ENCODE measurements at places on chromosomes 12 and 14.

GRCh38 chr12:124026755-124027745 lies 54.0 kb downstream of the ZNF664 start:
- no peak for DNase-seq

DNA sequence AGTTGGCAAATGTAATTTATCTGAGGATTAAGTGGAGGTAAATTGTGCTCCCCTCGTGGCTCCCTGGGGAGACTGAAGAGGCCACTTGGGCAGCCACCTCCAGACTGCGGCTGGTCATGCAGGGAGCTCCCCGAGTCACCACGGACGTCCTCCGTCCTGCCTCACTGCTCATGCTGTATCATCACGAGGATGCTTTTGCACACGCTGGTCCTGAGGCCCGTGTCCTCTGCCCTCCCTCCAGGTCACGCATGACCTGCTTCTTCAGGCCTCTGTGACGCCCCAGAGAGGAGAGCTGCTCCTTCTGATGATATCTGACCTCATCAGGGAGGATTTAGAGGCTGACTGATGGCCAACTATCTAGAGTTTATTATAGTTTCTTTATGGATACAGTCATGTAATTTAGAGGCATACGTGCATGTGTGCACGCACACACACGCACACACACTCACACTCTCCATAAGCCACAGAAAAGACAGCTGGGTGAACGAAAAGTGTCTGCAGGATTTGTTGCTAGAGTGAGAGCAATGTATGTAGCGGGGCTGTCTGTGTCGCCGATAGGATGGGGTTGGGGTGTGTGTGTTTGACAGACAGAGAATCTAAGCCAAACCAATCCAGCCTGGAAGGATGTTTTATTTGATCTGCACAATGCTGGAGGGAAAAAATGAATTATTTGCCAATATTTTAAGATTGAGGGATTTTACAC lies 160.0 kb downstream of the ADGRD1 start:
- DNase-seq, result no peak

DNA sequence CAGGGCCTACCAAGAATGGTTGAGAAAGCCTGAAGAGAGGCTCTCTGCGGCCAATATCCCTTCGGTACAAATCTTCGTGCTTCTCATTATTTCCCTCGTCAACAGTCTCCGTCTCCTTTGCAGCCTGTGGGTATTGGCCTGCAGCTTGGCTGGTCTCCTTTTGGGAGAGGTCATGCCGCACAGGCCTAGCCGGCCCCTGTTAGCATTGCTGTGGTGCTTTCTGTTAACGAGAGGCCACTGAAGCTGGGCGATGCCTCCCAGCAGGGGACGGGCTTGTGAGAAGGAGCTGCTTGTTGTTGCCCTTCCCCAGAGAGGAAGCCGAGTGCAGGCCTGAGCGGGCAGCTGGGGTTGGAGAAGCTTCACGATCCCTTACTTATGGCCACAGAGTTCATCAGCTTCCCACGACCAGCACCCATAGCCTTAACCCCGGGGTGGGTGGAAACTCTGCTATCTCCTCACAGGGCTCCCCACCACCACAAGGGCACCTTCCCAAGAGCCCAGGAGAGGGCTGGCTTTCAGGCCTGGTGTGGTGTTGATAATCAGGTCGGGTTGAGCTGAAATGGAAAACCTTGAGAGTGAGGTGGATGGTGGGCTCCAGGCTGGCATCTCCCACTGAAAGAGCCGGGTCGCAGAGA lies 228.6 kb downstream of the ZFP36L1 start:
- DNase-seq, result peak; percentile 25

- no peak for DNase-seq
Observed at GRCh38 chr12:6307529-6307928, 3.0 kb upstream of the PLEKHG6 start.

- no peak for DNase-seq
Observed at GRCh38 chr14:103151270-103151945, 28.1 kb downstream of the TNFAIP2 start.

GRCh38 chr12:88298761-88299242 lies 156.7 kb downstream of the TMTC3 start:
- DNase-seq, result no peak

DNA sequence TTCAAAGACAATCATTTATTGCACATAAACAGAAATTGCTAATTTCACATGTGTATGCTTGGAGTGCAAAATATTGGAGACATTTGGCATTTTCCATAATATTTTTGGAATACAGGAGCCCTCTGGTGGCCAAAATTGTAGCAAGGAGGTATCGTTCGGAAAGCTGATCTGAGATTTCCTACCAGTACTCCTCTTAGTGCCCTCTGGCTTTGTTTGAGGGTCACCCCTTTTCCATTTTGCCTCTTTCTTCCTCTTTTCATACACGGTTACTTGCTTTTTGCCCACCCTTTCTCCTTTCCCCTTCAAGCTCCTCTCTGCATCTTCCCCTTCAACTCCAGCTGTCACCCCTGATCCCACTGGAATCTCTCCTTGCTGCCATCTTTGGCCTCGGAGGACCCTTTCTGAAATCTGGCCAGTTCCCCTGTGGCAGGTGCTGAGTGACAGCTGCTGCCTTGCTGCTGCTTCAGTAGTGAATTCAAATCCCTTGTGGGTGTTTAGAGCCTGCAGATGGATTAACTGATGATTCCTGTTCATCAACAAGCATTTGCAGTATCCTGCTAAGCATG lies 164.6 kb upstream of the PARP11 start:
- peak; percentile 59 for DNase-seq

DNA sequence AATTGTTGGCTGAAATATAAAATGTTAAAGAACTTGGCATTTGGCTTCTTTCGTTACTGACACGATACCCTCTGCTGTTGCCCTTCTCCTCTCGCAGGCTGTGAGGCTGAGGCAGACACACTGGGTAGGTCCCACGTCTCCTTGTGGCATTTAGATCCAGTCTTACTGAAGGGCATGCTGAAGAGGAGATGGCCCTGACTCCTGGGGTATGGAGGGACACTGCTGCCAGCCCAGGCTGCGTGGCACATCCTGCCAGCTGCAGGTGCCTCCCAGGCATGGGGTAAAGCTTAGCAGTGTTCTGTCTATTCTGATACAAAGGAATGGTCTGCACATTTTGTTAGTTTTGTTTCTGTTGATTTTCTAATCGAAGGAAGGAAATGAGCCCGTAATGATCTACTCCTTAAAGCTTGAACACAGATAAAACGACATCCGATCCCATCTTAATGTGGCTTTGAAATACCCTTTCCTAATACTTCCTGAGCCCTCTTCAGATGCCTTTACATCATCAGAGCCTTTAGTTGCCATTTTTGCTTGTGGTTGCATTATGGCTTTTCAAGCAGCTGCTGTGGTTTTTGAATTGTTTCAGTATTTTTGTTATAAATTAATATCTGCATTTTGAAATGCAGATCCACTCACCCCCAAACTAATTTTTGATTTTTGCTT lies 61.1 kb downstream of the WDR20 start:
- no peak for DNase-seq

GRCh38 chr14:79161571-79161970 lies 991.4 kb downstream of the NRXN3 start:
- peak; percentile 80 for DNase-seq

GRCh38 chr14:31926123-31926522 lies 151.0 kb upstream of the ARHGAP5 start:
- DNase-seq, result peak; percentile 70

- no peak for DNase-seq
Observed at GRCh38 chr12:111175396-111176094, 193.3 kb downstream of the PHETA1 start.

GRCh38 chr12:76568888-76569551 lies 9.4 kb upstream of the OSBPL8 start:
- no peak for DNase-seq

GRCh38 chr12:71517145-71517846 lies 77.7 kb downstream of the LGR5 start:
- no peak for DNase-seq

DNA sequence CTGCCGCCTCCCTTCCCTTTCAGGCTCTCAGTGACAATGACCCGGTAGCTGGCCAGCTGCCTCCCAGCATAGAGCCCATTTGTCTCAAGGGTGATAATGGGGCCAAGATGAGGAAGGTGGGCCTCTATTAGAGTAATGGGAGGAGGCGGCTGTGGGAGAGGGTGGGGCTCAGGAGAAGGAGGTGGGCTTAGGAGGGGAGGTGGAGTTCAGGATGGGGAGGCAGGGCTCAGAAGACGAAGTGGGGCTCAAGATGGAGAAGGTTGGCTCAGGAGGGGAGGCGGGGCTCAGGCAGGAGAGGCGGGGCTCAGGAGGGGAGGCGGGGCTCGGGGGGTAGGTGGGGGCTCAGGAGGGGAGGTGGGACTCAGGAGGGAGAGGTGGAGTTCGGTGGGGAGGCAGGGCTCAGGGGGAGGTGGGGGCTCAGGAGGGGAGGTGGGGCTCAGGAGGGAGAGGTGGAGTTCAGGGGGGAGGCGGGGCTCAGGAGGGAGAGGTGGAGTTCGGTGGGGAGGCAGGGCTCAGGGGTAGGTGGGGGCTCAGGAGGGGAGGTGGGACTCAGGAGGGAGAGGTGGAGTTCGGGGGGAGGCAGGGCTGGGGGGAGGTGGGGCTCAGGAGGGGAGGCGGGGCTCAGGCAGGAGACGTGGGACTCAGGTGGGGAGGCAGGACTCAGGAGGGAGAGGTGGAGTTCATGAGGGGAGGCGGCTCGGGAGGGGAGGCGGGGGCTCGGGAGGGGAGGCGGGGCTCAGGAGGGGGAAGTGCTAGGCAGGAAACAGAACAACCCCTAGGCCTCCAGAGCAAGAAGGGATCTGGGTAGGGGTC lies 36.8 kb downstream of the IQSEC3 start:
- peak; percentile 87 for DNase-seq

DNA sequence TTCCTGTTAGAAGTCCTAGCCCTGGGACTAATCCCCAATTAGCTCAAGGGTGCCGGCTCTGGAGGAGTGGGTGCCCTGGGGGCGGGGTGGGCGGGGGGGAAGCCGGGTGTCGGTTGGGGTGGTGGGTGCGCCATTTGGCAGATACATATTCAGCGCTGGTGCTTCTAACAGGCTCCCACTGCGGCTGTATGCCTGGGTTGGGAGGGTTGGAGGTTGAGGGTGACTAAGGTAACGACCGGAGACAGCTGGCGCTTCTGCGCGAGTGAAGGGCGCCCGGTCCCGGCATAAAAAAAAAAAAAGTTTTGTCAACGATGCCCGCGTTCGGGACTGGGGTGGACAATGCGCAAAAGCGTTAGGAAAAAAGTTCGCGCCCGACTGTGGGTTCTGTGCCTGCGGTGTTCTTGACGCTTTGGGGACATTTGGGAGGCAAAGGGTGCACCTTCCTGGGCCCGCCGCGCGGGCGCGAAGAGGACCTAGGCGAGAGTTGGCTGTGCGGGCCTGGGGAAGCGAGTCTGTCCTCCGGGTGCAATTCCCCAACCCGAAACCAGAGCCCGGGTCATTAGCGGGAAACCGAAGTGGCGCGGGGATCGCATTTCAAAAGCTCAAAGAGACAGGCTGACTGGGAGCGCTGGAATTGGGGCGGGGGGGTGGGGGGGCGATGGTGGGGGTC lies 19.2 kb downstream of the TBX3 start:
- DNase-seq, result peak; percentile 67

DNA sequence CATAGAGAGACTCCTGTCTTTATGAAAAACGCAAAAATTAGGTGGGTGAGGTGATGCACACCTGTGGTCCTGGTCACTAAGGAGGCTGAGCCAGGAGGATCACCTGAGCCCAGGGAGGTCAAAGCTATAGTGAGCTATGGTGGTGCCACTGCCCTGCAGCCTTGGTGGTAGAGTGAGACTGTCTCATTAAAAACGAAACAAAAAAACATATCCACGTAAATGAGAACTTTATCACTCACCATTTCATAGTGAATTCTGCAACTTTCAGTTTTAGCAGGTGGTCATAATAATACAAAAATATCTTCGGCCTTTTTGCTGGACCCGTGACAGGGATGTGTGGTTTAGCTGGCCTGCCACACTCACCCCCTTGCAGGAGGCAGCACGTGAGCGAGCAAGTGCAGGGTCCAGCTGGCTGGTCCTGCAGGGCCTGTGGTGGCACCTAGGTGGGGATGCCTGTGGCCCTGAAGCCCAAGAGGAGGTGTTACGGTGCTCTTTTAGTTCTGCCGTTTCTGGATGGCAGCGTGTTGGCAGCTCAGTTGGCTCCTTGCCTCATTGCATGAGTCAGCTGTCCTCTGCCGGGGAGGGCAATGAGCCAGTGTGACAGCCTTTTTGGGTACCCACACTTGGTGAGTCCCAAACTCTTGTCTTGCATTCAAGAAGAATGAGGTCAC lies 1330.7 kb upstream of the TMEM132C start:
- no peak for DNase-seq

- DNase-seq, result no peak
Observed at GRCh38 chr14:52061890-52062289, 7.0 kb downstream of the NID2 start.

- no peak for DNase-seq
Observed at GRCh38 chr14:90968025-90968424, 92.4 kb downstream of the RPS6KA5 start.

- no peak for DNase-seq
Observed at GRCh38 chr14:95831041-95831440, 45.6 kb upstream of the TUNAR start.
